CD4-positive, alpha-beta T cell treated with Interleukin-17A for 4 hours (primary cell): ENCODE measurements at places on chromosomes 3 and 15.

- no peak for DNase-seq
Measured at GRCh38 chr3:50266017-50266416, 2.9 kb upstream of the SEMA3B start.

- no peak for DNase-seq
Measured at GRCh38 chr3:39271363-39271914, 8.4 kb downstream of the CX3CR1 start.

GRCh38 chr3:134466331-134466730, 19.5 kb downstream of the ANAPC13 start:
- no peak for DNase-seq

DNA sequence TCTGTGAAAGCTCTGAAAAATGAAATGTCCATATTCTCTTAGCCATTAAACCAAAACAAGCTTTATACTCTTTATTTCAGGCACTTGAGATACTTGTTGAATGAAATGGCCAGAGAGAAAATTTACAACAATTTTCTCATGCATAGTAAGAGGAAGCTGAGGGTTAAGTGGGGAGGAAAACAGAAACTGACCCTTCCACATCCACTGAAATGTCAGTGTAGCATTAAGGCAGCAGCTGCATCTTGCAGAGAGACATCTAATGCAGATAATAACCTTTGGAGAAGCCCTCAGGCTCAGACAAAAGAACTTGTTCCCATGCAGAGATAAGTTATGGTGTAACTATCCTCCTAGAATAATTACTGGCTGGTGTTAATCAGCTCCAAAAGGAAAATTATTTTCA, 34.0 kb downstream of the ZDHHC23 start:
- DNase-seq: no peak

- DNase-seq: no peak
Measured at GRCh38 chr3:23602971-23603370, 202.8 kb upstream of the UBE2E1 start.

- no peak for DNase-seq
Measured at GRCh38 chr3:150970665-150971324, 1.7 kb downstream of the CLRN1 start.

- DNase-seq: no peak
Measured at GRCh38 chr15:25789616-25789999, 73.5 kb downstream of the ATP10A start.

- no peak for DNase-seq
Measured at GRCh38 chr3:195704433-195704999, 16.3 kb upstream of the MUC20 start.

DNA sequence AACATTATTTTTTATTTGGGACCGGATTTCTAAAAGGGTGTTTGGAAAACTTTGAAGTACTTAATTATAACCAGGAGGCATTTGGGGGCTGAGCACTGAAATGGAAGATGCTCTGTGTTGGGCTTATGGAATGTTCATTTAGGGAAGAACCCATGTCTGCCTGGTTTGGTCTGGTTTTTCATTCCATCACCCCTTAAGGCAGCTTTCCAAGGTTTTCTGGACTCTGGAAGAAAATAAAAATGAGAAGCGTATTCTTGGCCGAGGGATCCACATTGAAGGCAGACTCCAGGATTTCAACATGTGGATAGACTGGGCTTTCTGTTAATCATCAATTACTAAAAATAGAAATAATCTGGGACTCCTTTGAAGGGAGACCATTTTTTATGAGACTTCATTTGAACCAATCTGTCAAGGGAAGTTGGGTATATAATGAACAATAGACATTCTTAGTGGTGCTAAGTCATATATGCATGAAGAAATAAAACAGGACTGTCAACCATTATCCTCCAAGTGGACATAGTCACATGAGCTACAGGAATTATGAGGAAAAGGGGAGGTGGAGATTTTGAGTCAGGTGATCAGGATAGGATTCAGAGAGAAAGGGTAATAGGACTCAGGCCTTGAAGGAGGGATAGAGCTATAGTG, 270.5 kb upstream of the ADAMTS9 start:
- DNase-seq: no peak

DNA sequence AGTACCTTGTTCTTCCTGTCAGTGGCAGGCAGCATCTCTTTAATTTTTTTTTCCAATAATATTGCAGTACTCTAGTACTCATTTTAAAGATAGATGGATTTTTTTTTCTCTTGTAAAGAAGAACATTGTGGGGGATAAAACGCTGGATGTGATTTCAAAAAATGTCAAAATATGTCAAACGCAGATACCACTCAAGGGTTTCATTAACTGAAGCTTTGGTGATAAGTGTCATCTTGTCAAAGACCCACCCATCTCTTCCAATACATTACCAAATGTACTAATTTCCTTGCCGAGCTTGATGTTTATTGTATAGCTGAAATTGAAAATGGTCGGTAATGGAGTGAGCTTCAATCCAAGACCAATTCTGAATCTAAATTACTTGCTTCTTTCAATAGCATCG, 332.4 kb upstream of the SOX2 start:
- DNase-seq: no peak

DNA sequence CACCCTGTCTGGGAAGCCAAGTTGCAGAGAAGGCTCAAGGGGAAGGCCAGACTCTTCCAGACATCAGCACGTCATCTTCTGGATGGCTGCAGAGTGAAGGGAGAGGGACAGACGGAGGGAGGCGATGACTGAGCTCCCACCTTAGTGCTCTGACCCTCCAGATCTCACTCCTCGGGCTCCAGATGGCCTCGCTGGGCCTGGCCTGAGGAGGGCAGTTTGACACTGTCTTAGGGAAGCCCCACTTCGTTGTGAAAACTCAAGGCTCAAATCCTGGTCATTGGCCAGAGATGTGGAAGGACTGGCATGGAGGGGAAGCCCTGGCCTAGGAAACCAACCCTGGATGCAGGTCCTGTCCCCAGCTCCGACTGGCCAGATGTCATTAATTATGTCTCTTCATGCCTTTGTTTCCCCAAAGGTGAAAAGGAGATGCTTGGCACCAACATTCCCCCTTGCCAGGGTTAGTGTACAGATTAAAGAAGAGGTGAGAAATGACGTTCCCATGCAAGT, 70.4 kb downstream of the ADCY5 start:
- DNase-seq: no peak

GRCh38 chr3:52041118-52041731, 15.1 kb downstream of the DUSP7 start:
- no peak for DNase-seq

- DNase-seq: no peak
Measured at GRCh38 chr15:87268675-87269074, 987.9 kb downstream of the NTRK3 start.
